ENCODE measurements at places on chromosomes 16 and 17. TPM values are rescaled to one million over a fixed set of nuclear protein-coding genes. Genes with fewer than 3 reads are reported as not detected.

C16orf86 gene
- total RNA-seq, result 6.4 TPM

GP1BA gene
- not detected for total RNA-seq

DDX19B gene
- 23.9 TPM for total RNA-seq

SHBG gene
- 0.89 TPM for total RNA-seq

TEKT5 gene
- not detected for total RNA-seq

KIF19 gene
- 0.32 TPM for total RNA-seq

KRT16 gene
- not detected for total RNA-seq

DNA sequence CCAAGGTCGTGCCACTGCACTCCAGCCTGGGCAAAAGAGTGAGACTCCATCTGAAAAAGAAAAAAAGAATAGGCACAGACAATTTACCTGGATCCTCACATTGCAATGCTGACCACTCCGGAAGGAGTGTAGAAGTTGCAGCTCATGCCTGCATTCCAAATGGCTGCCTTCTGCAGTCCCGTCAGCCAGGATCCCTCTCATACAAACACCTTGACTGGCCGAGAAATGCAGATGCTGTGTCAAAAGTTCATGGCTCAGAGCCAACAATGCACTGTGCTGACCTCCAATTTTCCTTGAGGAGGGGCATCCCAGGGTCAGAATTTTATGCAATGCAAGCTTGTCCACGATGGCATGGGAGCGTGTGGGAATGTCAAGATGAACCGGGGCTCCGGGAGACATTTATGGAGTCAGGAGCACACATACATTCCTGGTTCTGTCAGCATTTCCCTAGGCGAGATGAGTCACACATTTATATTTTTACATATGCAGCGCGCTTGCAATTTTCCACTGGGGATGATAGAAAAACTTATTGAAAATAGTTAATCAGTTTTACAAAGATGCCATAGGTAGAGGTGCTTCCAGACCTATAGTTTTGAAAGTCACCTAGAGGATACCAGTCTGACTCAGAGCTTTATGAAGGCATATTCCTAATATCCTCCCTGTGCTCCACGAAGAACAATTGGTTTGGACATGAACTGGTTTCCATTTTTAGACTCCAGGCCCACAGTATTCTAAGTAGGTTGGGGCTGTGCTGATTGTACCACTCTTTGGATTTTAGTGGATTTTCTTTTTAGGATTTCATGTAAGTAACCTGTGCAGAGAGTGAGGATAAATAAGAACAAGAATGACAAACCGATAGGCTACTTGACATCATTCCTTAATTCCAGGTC is 614.6 kb downstream of the MAF start:
- no peak for DNase-seq

GRCh38 chr16:23434380-23434779 is 18.6 kb downstream of the COG7 start:
- peak; percentile 16 for DNase-seq

GRCh38 chr16:13957197-13958078 is 37.5 kb downstream of the ERCC4 start:
- peak; percentile 71 for DNase-seq

GRCh38 chr17:48499248-48499647 is 31.6 kb downstream of the HOXB1 start:
- no peak for DNase-seq

DNA sequence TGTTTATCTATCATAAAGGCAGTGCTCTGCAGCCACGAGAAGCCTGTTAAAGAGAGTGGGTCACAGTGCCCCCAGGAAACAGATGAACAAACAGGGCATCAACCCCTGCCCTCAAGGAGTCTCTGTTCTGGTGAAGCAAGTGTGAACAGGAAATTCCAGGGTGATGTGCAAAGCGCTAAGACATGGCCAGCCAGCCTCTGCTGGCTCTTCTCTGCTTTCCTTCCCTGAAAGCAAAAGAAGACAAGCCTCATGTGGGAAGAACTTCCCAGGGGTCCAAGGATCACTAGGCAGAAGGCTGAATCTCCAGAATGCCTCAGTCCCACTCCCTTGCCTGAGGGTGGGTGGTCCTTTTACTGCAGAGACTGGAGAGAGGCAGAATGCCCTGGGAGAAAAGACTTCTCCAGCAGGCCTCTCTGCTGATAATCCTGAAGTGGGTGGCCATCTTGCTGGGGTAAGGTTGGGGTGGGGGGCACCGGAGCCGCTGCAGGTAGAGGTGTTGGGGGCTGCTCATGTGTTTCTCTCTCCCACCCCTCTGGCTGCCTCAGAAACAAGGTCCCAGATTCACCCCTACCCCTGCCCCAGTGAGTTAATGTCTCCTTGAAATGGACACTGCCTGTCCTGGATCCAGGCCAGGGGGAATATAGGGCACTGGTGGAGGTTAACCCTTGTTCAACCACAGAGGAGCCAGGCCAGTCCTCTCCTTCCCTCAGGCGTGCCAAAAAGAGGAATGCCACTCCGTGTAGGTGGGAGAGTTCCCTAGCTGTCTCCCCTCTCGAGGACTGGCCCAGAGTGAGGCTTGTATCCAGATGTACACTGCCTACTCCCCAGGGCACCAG is 2.4 kb downstream of the ANKRD13B start:
- DNase-seq, result no peak

- DNase-seq, result no peak
These were observed 419 bp downstream of the GLIS2 start for GRCh38 chr16:4316108-4316863.

- DNase-seq, result no peak
These were observed 17.1 kb downstream of the PMP22 start for GRCh38 chr17:15247891-15248529.

DNA sequence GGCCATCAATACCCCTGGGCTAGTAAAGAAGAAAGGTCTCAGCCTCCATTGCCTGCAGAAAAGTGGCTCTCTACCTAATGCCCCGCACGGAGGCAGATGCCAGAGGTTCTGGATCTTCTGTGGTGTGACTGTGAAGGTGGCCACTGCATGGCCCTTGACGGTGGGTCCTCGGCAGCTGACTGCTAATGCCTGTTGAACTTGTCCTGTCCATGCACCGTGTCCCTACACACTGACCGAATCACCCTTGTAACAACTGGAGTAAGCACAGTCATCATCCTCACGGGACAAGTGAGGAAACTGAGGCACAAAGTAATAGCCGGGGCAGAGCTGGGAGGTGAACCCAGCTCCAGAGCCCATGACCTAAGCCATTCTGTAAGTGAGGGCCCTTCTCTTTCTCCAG is 48.8 kb downstream of the MYH11 start:
- no peak for DNase-seq

DNA sequence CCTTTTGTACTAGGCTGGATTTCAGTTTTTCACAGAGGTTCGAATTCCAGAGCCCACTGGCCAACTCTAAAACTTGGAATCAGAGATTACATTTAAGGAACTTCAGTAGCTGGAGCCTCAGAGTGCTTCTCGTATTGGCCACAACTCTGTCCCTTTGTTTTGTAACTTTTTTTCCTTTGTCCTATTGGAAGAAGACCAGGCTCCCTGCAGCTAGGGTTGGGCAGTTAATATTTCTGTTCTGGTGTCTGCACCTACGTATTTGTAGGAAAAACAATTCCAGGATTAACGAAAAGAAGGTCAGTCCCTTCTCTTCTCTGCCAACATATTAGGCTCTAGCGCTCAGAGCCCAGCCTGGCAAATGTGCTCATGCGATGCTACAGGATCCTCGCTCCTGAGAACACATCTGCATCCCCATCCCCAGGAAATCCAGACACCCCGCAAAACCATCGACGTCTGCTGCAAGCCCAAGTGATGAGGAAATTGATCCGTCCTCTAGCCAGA is 1.9 kb downstream of the CDH11 start:
- DNase-seq, result no peak

GRCh38 chr17:78069695-78070094 is 58.9 kb downstream of the TMC6 start:
- no peak for DNase-seq

DNA sequence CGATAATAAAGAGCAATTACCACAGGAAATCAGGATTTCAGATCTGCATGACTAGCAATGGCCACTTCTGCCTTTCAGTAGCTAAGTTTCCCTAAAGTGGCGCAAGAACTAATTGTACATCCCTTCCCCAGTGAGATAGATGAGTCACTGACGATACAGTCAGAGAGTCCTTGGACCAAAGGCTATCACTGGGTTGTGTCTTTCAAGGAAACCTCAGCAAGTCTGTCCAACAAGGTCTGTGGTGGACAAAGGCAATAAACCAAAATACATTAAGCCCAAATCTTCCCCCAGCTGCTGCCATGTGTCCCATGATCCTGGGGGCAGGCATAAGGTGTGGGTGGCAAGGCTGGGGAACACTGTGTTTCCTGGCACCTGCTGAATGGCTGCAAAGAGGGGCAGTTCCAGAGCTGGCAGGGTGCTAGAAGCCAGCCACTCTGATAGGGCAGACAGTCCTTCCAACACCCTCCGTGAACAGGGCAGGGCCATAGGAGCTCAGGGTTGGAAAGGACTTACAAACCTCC is 20.5 kb upstream of the MTMR4 start:
- no peak for DNase-seq

- DNase-seq, result no peak
These were observed 2.2 kb downstream of the CDRT4 start for GRCh38 chr17:15465045-15465701.

DNA sequence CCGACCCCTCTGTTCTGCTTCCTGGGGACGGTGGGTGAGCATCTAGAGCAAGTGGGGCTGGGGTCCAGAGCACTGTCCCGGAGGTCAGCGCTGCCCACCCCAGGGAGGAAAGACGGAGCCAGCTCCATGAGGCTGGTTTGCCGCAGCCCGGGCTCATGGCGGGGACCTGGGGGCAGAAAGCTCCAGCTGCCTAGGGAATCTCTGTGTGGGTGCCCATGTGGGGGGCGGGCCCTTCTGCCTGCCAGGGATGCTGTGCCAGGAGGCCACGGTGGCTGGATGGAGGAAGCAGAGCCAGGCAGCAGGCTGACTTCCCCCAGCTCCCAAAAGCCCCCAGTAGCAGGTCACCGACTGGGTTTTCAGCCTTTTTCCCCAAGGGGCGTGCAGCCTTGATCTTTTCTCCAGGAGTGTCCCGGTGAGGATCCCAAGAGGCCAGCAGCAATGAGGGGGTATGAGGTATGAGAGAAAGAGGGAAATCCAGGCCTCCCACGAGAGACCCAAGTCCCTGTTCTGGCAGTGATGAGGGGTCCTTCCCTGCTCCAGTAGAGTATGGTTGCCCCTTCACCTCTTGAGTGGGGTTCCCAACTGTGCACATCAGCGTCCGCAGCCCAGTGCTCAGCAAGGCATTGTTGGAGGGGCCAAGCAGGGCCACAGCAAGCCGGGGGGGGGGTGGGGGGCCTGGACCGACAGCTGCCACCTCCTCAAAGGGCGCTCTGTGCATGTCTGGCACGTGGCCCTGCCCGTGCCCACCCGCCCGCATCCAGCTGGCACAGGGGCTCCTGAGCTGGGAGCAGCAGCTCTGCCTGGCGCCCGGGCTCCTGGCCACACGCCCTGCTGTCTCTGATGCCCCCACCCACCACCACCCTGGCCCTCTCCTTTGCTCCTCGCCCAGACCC is 15.6 kb upstream of the BCAR1 start:
- DNase-seq, result no peak

GRCh38 chr16:20763461-20764232 is at the start of gene ACSM3:
Gene ACSM3, plus strand, starts transcription at chr16:20764014. Its CDS starts 6,021 bp downstream, at chr16:20770035.
- peak; percentile 91 for DNase-seq

DNA sequence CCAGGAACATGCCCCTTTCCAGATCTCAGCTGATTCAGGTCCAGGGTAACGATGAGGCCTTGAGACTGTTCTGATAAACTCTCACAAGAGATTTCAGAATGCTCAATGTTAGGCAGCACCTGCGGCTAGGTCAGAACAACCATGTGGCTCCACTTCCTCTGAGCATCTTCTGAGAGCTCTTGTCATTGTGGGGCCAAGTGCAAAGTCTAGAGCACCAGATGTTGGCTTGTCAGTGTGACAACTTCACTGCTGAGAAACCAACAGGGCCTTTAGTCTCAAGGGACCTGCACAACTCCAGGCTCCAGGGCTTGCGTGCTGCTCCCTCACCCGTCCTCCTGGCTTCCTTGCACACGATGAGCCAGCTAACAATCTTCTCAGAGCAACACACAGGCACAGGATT is 29.0 kb downstream of the FCSK start:
- no peak for DNase-seq

DNA sequence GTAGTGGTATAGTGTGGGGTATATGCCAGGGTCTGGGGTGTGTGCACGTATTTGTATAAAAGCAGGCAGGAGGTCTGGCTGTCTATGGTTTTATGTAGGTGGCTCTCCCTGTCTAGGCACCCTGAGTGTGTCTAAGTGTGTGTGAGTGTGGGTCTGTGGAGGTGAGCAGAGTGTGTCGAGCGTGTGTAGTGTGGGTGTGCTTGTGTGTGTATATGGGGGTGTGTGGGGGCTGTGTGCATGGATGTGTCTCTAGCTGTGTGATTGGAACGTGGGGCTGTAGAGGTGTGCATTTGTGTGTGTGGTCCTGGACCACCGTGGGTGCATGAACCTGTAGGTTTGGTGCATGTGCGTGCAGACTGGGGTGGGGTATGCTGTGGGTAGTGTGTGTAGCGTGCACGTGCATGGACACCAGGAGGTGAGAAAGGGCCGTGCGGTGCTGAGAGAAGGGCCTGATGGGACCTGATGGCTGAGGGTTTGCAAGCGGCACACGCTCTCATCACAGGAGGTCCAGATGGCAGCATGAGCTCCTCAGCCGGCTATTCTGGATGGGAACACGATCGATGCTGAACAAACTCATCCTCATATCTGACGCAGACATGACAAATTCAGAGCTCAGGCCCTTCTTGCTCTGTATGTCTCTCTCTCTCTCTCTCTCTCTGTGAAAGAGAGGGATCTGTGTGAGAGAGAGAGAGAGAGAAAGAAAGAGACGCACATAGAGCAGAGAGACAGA is 27.7 kb downstream of the SPACA3 start:
- DNase-seq, result no peak
